Frontal cortex (tissue), 4 donors: ENCODE measurements at places on chromosomes 5 and 9.

DNA sequence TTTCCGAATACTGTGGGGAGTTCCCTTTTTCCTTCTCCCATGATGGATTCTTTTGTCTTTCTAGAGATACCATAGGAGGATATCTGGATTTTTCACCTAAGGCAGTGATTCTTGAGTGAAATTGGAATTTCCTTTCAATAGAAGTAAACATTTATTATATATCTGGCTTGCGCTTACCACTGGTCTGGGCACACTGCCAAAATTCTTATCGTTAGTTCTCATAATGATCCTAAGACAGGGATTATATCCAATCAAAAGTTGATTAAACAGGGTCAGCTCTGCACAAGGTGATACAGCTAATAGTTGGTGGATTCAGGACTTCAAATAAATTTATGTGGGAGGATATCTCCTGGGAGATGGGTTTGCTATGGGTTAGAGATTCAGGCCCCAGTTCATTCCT, 9.6 kb downstream of the TLE4 start:
- DNase-seq, result no peak

DNA sequence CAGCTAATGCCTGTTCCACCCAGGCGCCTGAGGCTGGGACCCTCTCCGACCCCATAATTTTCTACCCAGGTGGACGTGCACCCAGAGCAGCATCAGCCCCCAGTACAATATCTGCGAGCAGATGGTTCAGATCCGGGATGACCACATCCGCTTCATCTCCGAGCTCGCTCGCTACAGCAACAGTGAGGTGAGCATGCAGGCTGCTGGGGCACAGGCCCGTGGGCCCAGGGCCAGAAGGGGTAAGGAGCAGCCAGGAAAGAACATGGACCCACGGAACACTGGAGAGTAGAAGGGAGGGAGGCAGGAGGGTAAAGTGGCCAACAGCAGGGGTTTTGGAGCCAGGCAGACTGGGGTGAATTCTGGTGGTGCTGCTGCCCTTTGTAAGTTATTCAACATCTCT, 45.7 kb downstream of the CYFIP2 start:
- no peak for DNase-seq

- DNase-seq, result no peak
Measured at GRCh38 chr9:14221558-14221957, 92.4 kb downstream of the NFIB start.

GRCh38 chr5:75361310-75361709, 24.3 kb downstream of the HMGCR start:
- no peak for DNase-seq

- DNase-seq, result no peak
Measured at GRCh38 chr9:128909859-128910258, 10.9 kb upstream of the PHYHD1 start.

DNA sequence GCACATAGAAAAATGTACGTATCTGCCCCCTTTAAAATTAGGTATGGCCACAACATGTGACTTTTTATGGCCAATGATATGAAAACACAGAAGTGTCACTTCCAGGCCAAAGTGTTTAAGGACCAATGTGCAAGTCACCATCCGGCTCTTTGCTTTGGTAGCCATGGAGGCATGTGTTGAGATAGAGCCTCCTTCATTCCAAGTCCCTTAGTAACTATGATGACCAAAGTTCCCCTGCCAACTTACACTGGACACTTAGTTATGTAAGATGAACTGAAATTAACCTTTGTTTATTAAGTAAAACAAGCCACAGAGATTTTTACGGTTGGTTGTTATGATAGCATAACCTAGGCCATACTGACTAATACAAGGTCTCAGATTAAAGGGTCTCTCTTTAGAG, 51.0 kb downstream of the FBN2 start:
- DNase-seq, result no peak

DNA sequence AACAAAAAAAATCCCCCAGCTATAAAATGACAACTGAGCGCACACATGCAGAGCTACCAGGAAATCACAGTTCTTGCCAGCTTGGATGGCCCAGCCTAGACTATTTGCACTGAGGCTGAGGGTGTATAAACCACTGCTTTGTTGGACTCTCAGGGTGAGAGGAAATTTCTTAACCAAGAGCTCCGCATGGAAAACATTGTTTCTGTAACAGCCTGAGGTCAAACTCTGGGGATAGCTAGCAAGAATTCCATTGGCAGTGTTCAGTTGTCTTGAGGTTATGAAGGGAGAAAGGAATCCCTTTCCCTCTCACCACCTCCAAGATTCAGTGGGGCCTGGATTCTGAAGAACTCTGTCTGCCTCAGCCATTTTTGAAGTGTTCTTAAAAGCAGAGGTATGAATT, 360.0 kb downstream of the OSTF1 start:
- no peak for DNase-seq

GRCh38 chr5:103894882-103895281, 332.3 kb upstream of the NUDT12 start:
- no peak for DNase-seq

DNA sequence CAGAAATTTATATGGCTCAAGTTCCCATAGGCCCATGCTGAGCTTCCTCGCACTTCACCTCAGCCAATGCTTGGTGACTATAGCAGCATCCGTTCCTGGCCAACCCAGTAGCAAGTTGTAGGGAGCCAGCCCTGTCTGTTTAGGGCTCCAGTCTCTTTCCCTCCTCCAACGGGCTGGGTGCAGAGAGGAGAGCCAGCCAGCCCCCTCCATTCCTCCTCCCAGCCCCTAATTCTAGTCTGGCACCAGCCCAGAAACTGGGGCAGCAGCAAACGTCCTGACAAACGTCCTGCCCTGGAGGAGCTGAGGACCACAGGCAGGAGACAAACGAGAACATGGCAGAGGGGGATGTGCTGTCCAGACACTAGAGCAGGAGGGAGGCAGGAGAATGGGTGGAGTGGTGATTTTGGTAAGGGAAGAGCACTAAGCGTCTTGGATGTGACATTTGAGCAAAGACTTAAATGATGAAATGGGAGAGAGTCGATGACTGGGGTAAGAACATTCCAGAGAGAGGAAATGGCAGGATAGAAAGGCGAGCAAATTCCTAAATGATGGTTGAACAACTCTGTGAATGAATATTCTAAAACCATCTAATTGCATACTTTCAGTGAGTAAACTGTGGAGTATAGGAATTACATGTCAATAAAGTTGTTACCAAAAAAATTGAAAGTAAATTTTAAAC, 222.5 kb upstream of the DAPK1 start:
- DNase-seq, result no peak

GRCh38 chr9:4859035-4859434, 66.3 kb downstream of the RCL1 start:
- DNase-seq, result no peak

DNA sequence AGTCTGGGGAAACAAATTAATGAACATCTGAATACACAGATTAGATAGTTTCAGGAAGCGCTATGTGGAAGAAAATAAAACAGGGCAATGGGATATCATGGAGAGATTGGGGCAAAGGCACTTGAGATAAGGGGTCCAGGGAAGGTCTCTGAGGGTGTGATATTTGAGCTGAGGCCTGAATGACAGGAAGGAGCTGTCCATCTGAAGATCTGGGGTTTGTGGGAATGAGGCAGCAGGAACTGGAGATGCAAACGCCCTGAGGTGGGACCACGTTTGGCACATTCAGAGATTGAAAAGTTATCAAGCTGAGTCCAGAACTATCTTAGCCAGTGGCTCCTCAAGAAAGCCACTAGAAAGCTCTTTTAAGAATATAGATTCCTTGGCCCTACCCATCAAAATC, 8.7 kb upstream of the DAB2IP start:
- DNase-seq, result no peak
